ENCODE measurements at places on chromosomes 12 and 14. TPM values are rescaled to one million over a fixed set of nuclear protein-coding genes. Genes with fewer than 3 reads are reported as not detected.

DNA sequence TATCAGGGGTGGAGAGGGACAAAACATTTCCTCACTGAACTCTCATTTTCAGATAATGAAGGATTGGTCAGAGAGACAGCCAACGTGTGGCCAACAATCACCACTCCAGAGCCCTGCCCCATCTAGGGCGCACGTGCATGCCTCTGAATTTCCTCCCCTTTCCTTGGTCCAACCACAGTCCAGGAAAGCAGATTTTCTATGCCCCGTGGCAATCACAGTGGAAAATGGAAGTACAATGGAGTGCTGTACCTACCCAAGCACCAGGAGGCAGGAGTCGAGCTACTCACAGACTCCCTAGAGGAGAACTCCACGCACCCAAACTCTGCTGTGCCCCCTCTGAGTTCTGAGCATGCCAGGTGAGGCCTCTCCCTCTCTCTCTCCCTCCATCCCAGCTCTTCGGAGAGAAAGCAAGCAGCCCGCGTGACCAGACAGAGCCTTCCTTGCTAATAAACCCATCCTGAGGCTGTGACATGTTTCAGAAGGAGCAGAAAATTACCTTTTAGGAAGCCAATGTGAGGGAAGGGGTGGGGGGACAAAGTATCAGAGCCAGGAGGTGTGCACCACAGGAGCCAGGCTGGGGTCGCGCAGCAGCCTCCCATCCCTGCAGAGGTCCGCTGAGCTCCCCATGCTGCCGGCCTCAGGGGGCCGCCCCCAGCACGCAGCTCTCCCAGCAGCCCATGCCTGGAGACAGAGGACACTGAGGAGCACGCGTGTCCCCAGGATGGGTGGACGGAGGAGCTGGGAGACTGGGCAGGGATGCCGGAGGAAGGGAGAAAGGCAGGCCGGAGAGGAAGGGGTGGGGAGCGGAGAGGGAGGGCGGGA is 73.4 kb downstream of the PITPNM2 start:
- no peak for DNase-seq

GRCh38 chr12:85874031-85874461 is at the start of gene NTS:
Gene NTS (plus strand): TSS chr12:85874295. CDS start chr12:85874404, 109 bp downstream.
- no peak for DNase-seq

Gene ZFC3H1
- total RNA-seq = 38.8 TPM

Gene ANKRD9
- 107 TPM for total RNA-seq

Gene OR4E1
- total RNA-seq = 0.05 TPM

Gene KRT71
- total RNA-seq = not detected

Gene TMX1
- 38.9 TPM for total RNA-seq

Data from colonic mucosa (tissue), 4 donors.